ENCODE measurements at places on chromosomes 4 and X.

DNA sequence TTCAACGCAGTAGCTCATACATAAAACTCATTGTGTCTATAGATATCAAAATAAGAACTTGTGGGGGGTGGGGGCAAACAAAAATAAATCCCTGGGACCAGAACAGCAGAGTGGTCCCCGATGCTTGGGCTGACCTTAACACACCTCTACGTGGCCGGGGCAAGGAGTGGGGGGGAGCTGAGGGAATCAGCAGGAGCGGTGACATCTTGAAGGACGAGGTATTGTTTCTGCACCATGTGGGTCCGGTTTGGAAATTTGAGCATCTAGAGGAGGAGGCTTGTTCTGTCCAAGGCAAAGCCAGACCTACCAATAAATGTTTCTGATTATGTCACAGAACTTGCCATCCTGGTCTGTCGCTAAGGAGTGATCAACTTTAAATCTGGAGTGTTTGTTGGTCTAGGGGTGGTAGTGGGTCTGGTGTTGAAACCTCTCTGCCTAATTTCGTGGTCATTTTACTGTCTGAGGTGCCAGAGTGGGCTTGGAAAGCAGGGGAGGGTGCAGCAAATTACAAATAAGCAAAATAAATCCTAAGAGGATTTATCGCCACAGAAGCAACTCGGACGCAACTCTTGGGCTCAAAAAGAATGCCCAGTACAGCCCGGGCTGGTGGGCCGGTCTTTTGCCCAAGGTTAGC, 774 bp upstream of the RAPGEF2 start:
- DNase-seq = no peak

- no peak for DNase-seq
Observed at GRCh38 chr4:153577053-153577452, 107.0 kb upstream of the TLR2 start.

- no peak for DNase-seq
Observed at GRCh38 chr4:158958489-158959270, 144.2 kb upstream of the RAPGEF2 start.

DNA sequence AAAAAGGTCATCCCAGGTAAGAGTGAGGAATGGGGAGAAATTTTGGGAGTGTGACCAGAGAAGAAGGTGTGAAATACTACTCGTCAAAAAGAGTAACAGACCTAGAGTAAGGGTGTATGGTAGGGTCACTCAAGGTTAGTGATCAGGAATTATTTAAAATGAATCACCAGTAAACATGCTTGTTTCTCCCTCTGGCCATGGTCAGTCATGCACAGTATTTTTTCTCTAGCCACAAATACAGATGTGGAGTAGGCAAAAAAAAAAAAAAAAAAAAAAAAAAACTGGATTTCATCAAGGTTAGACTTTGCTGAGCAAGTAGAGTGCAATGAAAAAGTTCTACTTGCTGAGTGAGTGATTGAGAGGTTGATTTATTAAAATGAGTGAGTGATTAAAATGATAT, 34.2 kb upstream of the SLIT2 start:
- DNase-seq = no peak

DNA sequence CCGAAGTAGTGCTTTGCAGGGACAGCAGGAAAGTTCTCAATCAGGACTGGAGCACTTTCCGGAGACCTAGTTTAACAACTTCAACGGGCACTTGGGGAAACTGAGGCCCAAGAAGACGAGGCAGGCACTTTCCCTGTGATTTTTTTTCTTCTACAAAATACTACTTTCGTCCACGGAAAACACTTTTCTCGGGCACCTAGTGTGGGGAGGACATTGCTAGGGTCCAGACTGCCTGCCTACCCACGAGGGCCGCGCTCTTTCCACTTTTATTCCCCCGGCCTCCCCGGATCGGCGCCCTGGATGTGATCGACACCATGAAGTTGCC, 125.4 kb upstream of the CXorf66 start:
- DNase-seq = no peak

- no peak for DNase-seq
Observed at GRCh38 chrX:68571610-68572311, 72.9 kb downstream of the YIPF6 start.

GRCh38 chr4:3197366-3198105, 51.4 kb upstream of the MSANTD1 start:
- DNase-seq = no peak

DNA sequence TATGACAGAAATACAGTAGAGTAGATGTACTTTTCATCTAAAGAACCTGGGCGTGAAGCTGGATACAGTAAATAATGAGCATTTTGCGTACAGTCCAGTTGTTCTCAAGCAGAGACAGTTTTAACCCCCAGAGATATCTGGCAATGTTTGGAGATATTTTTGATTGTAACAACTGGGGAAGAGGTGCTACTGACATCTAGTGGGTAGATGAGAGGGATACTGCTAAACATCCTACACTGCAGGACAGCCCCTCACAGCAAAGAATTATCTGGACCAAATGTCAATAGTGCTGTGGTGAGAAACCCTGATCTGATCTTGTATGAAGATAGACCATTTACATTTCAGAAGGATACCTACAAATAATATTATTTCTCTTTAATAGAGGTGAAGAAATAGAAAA, 200.2 kb upstream of the FAM47A start:
- DNase-seq = no peak

DNA sequence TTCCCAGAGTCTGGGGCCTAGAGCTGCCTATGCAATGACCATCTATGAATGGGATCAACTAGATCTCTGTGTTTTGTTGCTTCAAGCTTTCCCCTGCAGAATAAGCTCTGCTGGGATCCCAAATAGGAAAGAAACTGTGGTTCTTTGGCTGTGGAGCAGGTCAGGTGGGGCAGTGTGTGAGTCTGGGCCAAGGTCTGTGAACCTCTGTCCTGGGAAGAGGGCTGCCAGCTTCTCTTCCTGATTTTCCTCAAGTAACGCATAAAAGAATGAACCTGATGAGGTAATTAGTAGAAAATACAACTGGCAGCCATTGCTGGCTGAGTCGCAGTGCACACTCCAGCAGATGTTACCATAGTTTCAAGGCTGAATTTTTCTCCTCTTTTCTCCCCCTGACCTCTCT, 4.6 kb upstream of the PIN4 start:
- DNase-seq = no peak

- no peak for DNase-seq
Observed at GRCh38 chr4:8666581-8666980, 74.0 kb downstream of the CPZ start.

DNA sequence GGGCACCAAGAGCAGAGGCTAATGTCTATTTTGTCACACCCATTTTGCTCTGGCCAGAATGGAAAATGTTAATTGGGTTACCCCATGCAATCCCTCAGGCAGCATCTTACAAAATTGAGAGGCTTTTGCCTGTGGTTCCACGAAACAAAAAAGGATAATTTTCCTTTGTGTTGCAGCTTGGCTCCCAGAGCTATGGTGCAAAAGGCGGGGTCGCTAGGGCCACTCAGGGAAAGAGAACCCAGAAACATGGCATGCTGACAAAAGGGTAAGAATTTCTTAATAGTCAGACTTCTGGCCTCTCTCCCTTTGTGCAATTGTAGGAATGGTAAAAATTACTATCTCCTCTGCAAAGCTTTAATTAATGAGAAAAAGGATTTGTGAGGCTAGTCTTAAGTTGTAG, 119.6 kb upstream of the BANK1 start:
- DNase-seq = no peak

DNA sequence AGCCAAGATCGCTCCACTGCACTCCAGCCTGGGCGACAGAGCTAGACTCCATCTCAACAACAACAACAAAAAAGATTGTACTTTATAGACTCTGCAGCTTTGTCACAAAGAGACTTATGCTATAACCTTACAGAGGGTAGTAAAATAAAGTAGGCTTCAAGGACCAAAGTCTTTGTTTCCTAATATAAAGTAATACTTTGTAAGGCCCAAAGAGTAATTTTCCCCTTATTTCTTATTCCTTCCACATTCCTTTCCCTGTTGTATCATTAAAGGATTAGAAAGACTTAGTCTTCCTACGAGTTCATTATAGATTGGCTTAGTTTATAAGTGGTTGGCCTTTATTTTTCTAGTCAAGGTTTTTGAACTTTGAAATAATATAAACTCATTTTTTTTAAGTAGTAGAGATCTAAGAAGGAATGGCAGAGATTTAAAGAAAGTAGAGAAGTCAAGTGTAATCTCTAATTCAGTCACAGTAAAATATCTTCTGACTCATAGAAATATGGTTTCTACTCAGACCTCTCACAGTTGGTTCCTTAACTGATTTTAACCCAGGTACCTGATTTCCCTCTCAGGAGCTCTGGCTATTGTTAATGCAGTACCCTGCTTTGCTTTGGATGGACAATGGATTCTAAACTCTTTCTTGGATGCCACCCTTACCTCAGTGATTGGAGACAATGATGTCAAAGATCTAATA, 26.2 kb downstream of the YY2 start:
- no peak for DNase-seq

GRCh38 chr4:116953947-116954346, 131.4 kb downstream of the TRAM1L1 start:
- no peak for DNase-seq

DNA sequence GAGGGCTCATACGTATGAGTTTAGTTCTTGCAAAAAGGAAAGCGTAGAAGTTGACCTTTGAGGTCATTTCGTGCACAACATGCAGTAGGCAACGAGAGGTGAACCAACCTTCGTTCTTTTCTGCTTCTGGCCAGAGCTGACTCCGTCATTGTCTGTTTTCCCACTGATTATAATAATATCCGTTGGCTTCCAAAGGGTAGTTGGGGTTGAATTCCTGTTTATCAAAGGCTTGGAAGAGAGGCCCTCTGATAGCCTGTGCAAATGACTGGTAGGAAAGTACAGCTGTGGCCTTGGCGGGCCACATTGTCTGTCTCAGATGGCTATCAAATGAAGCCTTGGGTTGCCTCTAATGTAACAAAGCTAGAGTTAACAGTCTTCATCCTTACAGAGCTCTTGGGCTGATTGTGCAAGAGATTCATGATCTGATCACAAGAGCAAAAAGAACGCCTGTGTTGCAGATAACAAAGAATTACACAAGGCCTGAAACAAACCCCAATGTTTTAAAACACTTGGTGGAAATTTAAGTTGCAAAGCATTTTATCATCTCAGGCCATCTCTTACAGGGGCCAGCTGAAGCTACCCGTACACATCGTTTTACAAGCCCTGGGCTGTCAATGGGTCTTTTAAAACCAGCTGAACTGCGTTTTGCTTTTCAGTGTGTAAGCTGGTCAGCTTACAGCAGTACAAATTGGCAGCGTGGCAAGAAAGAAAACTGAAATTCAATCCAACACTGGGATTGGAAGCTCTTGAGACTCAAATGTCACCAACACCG, 46.1 kb upstream of the FAM9C start:
- no peak for DNase-seq

DNA sequence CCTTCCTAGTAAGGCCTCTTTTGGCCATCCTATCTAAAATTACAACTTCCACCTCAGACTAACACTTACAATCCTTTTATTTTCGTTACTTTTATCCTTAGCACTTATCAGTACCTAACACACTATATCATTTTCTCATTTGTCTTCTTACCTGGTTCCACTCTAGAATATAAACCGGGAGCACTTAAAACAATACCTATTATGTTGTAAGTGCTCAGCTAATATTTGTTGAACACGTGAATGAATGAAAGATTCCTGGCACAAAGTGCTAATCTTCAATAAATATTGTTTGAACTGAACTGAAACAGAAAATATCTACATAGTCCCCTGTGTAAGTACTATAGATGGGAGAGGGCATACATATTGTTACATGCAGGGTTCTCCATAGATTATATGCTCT, 14.4 kb downstream of the MGARP start:
- DNase-seq = no peak

DNA sequence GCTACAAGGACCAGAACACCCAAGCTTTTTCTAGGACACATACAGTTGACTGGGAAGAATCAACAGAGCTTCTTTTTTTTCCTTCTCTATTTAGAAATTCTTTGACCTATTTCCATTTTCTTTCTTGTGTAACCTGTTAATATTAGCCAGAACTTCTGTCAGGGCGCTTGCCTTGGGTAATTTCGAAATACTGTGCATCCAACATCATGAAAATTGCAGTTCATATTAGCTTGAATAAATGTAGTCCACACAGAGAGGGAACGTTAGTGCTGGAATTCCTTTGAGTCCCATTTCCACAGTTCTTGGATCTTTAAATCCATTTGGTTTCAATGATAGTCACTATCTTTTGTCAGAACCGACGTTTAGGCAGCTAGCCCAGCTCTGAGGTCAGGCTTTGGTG, 141.8 kb downstream of the MXRA5 start:
- DNase-seq = no peak

DNA sequence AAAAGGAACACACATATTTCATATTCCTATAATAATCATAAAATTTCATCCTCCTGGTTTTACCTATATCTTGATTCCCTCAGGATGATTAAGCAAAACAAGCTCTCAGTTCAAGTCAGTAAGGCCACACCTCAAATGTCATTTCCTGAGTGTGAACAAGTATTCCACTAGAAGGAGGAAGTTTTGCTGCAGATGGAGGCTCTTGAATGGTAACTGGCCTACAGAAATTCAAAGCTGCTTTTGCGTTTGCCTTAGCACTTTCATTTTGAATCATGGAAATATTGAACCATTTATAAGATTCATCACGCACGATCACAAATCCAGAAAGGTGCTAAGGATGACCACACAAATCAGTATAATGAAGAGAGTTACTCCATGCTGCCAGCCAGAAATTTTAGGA, 254.4 kb upstream of the CXXC4 start:
- no peak for DNase-seq
